Right lobe of liver (tissue), 6 donors: ENCODE measurements at places on chromosomes 6 and 20. TPM values are rescaled to one million over a fixed set of nuclear protein-coding genes. Genes with fewer than 3 reads are reported as not detected.

LPIN3 gene
- 44.7 TPM for total RNA-seq

- DNase-seq, result peak; percentile 54
Observed at GRCh38 chr20:4038047-4038459, 22.7 kb upstream of the RNF24 start.

NRSN1 gene
- total RNA-seq, result not detected

- no peak for DNase-seq
Observed at GRCh38 chr6:88748141-88748540, 215.3 kb downstream of the RNGTT start.

GRCh38 chr6:15500078-15500740 is 162.6 kb downstream of the DTNBP1 start:
- DNase-seq, result no peak

DNA sequence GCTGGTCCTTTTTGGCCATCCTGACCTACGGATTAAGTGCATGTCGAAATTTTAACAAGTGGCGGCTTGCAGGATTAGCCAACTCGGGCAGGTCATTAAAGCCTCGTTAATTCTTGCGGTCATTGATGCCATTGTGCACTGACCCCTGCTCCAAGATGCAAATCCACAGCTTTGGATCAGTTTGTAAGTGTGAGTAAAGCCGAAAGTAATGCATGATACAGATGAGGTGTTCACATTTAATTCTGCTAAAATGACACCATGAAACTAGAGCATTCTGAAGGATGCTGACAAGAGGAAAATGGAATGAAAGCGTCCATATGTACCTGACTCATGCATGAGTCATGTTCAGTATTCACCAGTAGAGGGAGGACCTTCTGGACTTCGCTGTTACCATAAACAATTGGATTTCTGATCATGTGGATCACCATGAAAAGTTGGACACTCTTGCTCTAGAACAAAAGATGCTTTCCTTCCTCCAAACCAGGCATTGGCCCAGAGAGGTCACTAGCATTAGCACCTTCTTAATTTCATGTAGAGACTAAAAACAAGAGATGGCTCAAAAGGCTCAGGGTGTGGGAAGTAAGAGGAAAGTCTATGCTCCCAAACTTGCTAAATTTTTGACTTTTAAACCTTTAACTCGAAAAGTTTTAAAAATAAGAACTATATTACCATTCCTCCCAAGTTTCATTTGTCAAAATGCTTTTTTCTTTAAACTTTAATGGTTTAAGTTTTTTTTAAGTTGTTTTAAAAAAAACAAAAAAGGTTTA is 48.0 kb downstream of the MUC22 start:
- no peak for DNase-seq
